GM10248 (cell line): ENCODE measurements at places on chromosomes 3 and 15.

DNA sequence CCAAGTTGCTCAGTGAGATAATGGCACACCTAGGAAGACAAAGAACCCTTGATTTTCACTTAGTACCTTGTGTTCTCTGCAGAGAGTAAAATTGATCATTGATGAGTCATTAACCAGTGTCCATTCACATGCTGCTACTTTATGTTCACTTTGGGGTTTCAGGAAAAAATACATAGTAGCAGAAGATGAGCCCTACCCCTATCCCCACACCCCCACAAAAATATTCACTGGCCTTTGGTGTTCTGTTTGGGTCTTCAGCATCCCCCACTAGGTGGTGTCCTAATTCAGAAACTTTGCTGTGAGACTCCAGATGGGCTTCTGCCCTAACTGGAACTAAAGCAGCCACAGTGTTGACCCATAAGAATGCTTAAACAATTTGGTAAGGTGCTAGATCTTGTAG, 178.8 kb downstream of the KLHL25 start:
- peak; percentile 47 for DNase-seq

DNA sequence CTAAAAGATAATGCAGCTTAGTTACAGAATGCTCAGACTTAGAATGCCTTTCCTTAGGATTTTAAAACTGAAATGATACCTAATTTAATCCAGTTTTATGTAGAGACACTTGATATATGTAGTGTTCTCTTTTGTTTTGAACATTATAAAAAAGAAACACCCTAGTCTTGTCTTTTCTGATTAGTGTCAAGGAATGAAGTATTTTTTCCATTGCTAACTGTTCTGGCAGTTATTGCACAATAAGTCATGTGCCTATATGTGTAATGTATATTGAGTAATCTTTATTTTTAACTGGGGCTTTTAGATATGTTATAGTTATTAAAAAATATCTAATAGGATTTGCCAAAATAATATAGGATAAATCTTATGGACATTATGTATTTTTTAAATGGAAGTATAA, 4.5 kb downstream of the ARL8B start:
- DNase-seq, result no peak

- no peak for DNase-seq
Observed at GRCh38 chr3:13477943-13478342, 2.2 kb upstream of the HDAC11 start.

DNA sequence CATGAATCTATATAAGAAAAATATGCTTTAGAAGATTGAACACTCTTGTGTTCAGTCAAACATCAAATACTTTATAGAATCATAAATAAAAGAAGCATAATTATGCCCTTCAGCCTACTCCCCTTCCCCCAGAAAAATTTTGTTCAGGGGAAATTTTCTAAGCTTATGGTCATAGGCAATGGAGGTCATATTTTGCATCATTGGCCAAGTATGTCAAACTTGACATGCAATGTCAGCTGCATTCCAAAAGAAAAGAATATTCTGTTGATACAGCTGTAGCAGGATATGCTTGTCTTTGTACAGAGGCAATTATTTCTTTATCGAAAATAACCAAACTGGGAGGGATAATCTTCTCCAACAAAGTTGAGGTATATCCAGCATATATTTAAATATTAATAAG, 328.2 kb downstream of the ZIC1 start:
- DNase-seq, result no peak

GRCh38 chr3:70889162-70890019, 577.0 kb upstream of the MDFIC2 start:
- no peak for DNase-seq

- DNase-seq, result no peak
Observed at GRCh38 chr15:80401456-80401855, 2.7 kb upstream of the ARNT2 start.

DNA sequence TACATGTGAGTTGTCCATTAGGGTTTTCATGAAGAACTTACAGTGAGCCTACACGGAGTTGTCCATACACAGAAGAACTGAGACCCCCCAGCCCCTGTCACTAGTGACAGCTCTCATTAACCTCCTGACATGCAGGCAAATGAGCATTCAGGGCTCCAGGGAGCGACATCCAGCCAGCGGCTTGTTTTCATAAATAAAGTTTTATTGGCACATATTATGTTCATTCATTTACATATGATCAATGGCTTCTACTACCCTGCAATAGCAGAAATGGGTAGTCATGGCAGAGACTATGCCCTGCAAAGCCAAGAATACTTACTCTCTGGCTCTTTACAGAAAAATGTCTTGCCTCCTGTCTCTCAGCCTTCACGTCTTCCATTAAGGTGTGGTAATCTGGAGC, 553.5 kb downstream of the EDEM1 start:
- DNase-seq, result no peak

DNA sequence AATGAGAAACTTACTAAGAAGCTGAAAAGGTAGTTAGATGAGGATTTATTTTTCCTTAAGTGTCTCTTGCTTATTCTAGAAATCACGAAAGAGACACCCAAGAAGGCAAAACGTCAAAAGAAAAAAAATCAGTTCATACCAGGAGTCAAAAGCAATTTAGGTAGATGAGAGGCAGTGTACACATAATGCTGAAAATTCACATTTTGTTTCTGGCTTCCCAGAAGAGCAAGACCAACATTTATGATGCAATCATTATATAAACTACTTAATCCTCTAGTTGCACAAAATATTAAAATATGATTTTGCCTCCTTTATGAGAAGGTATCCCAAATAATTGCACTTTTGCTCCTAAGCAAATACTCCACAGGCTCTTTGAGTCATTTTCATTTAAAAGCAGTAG, 228.0 kb downstream of the FMN1 start:
- no peak for DNase-seq

- no peak for DNase-seq
Observed at GRCh38 chr3:112474796-112475195, 24.5 kb downstream of the BTLA start.

- DNase-seq, result no peak
Observed at GRCh38 chr15:85149465-85150129, 167.9 kb downstream of the PDE8A start.

DNA sequence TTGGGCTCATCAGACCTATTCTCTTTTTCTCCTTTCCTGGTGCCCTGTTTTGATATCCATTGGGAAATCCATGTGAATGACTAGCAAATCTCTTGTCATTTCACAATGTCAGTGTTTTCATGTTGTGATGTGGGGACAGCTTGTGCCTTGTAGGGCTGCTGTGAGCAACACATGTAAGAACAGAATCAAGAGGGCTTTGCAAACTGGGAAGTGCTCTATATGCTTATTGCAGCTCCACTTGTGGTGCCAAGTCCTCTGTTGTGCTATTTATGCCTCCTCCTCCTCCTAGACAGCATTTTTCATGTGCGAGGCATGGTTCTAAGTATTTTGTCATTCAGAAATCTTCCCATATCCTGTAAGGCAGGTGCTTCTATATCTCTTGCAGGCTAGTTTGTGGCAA, 56.4 kb downstream of the ZNF621 start:
- no peak for DNase-seq

GRCh38 chr15:32683906-32684584, 33.8 kb upstream of the GREM1 start:
- DNase-seq, result no peak

- no peak for DNase-seq
Observed at GRCh38 chr3:178504128-178504527, 32.1 kb upstream of the KCNMB2 start.

- no peak for DNase-seq
Observed at GRCh38 chr15:39031596-39031995, 467.0 kb upstream of the RASGRP1 start.

DNA sequence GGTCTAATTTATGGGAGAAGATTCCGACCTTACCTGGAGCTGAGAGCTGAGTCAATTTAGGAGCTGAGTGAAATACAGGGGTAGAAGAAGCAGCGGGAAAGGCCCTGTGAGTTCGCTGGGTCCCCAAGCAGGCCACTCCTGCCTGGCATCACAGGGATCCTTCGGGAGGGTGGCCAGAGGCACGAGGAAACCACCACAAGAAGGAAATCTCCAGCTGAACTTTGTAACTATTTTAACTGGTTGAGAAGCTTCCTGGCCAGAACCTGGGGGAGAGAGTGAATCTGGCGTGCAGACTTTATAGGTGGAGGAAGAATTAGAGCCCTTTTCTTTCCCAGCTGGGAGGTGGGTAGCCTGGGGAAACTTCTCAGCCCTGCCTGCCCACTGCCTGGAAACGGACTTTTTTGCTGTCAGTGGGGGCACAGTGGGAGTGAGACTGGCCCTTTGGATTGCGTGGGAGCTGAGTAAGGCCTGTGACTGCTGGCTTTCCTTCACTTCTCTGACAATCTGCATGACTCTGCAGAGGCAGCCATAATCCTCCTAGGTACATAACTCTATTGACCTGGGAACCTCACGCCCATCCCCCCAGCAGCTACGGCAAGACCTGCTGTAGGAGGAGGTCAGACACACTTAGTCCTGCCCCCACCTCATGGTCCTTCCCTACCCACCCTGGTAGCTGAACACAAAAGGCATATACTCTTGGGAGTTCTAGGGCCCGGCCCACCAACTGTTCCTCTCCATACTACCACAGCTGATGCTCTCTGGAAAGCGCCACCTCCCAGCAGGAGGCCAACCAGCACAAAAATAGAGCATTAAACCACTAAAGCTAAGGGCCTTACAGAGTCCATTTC, 340.7 kb downstream of the CNTN3 start:
- no peak for DNase-seq
